ENCODE measurements at places on chromosomes 13 and 19. TPM values are rescaled to one million over a fixed set of nuclear protein-coding genes. Genes with fewer than 3 reads are reported as not detected.
A peak's percentile ranks its signal among the peaks of the same experiment; 100 is the strongest.

- no peak for DNase-seq
Observed at GRCh38 chr19:763869-764268, 13.0 kb downstream of the MISP start.

- DNase-seq: no peak
Observed at GRCh38 chr13:70407486-70407885, 299.2 kb upstream of the KLHL1 start.

DNA sequence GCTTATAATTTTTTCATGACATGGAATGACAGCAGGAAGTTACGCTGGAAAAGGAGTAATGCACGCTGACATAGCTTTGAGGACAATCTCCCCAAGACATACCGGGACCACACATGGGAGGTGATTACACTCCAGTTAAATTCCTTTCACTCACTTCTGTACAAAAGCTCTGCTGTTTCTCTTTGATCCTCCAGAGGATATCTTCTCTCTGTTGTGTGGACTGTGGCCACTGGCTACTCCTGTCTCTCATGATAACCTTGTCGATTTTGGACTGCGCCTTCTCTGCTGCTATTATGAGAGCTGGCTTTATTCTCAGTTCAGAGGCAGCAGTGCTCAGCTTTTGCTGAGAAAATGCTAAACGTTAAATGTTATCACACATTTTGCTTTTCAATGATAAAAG lies 464.6 kb downstream of the FGF9 start:
- no peak for DNase-seq

DNA sequence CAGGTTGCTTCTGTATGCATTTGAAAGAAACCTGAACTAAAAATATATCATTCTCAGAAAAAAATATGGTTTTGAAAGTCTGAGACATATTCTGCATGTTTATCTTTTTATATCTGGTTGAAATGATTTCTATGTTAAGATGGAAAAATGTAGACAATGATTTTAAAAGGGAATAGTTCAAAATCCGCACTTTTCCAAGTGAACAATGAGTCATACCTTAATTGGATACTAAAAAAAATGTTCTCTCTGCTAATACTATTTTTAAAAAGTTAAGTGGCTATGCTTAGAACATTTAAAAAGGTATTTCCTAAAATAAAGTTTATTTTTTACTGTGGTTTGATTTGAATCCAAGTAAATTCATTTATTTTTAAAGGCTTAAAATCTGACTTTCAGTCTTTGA lies 801.4 kb downstream of the SLITRK6 start:
- DNase-seq: no peak

GRCh38 chr13:18996221-18996620 lies 185.4 kb downstream of the TUBA3C start:
- no peak for DNase-seq

Gene TEX29
- total RNA-seq: not detected

DNA sequence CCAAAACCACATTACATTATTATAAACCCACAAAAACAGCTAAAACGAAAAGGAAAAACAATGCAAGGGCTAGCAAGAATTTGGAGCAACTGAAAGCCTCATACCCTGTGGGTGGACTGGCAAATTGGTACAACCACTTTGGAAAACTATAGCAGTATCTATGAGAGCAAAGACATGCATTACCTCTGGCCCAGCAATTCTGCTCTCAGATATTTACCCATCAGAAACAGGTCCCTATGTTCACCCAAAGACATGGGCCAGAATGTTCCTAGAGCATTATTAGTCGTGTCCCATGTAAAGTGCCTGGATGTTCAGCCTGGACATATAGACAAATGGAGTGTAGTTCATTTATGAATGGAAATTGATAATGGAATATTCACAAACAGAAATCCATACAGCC lies 27.9 kb downstream of the POP4 start:
- no peak for DNase-seq

Gene CDX2
- total RNA-seq: not detected

Gene FFAR3
- not detected for total RNA-seq

- no peak for DNase-seq
Observed at GRCh38 chr13:71644579-71644978, 222.4 kb downstream of the DACH1 start.

GRCh38 chr13:27497563-27498230 lies 47.3 kb upstream of the MTIF3 start:
- DNase-seq: no peak

Gene MYBPC2
- total RNA-seq: 48.3 TPM

DNA sequence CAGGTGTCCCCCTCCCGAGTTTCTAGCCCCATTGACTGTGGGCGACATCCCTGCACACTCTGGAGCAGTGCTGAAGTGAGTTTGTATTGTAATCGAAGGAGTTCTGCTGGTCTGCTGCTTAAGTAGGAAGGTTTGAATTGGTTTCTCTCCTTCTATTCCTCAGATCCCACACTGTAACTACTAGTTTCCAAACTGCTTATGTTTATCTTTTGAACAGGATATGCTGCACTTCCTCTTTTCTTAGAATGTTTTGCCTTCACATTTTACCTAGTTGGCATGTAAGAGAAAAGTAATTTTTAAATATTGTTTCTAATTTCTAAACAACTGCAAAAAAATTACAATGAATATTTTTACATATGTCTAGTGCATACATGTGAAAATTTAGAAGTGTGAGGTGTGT lies 511.8 kb downstream of the KLF12 start:
- no peak for DNase-seq

Gene RDH8
- total RNA-seq: not detected

Gene PVR
- not detected for total RNA-seq

GRCh38 chr19:17489392-17490030 lies 19.2 kb downstream of the SLC27A1 start:
- DNase-seq: no peak

DNA sequence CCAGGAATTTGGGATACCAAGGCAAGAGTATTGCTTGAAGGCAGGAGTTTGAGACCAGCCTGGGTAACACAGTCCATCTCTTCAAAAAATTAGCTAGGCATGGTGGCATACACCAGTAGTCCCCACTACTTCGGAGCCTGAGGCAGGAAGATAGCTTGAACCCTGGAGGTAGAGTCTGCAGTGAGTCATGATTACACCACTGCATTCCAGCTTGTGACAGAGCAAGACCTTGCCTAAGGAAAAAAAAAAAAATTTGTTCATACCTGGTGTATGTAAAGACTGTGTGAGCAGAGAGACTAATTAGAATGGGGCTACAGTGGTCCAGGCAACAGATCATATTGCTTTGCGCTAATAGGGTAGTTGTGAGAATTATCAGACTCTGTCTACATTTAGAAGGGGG lies 778.3 kb upstream of the PCDH20 start:
- no peak for DNase-seq

Gene VMAC
- total RNA-seq: 19.8 TPM

Gene IL17D
- total RNA-seq: 1.5 TPM

Gene ADGRE2
- not detected for total RNA-seq

DNA sequence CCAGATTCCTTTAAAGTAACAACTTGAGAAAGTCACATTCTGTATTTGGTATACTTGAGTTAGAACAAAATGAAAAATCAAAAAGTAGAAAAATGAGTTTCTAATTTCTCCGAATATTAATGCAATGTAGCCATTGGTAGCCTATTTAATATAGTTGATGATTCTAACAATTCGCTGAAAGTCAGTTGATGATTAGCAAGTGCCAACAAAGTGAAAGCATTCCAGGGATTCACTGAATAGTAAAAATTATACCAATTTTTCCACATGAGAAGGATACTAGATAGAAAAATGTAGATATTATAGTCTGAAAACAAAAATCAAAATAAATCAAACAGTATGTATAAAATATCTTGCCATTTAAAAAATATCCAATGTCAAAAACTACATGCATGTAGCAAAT lies 117.2 kb downstream of the FREM2 start:
- DNase-seq: no peak

DNA sequence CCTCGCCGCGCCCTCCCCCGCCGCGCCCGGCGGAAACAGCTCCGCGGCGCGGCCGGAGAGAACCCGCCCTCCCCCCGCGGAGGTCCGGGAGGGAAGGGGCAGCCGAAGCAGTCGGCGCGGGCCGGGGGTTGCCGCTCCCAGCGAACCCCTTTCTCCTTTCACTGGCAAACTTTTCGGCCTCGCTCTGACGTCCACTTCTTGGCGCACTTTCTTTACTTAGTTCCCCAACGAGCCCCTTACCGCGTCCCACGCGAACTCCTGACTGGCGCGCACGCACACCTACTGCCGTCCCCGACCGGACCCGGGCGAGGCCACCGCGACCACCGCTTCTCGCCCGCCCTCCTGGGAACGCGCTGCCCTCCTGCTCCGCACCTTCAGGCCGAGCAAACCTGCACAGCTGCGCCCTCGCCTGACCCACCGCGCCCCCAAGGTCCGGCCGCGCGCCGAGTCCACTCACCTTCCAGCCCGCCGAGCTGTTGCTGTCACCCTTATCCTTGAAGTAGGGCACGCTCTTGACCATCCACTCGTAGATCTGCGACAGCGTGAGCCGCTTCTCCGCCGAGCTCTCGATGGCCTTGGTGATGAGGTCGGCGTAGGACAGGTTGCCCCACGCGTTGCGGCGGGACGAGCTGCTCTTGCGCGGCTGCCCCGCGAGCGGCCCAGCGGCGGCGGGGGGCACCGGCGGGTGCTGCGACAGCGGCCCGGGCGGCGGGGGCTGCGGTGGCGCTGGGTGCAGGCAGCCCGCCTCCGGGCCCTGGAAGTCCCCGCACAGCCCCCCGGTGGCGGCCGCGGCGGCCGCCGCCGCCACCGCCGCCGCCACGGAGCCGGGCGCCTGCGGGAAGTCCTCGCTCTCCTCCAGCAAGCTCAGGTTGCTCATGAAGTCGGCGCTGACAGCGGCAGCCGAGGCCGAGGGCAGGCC lies 1.1 kb downstream of the FOXO1 start:
- peak; percentile 75 for DNase-seq

- no peak for DNase-seq
Observed at GRCh38 chr19:40642757-40643305, 41.7 kb downstream of the LTBP4 start.

DNA sequence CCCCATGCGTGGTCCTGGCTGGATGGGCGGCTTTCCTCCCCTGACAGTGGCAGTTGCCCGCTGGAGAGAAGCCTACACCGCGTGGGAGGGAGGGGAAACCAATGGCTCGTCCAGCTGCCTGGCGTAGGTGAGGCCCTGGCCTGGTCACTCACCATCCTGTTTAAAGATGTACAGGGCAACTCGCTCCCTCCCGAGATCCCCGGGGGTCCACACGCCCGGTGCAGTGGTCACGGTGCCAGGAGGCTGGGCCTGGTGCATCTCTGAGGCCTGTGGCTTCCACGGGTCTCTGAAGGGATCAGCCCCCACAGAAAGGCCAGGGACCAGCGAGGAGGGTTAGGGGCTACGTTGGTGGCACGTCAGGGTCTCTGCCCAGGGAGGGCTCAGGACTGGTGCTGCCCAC lies 156.5 kb downstream of the KDM4B start:
- DNase-seq: no peak

- DNase-seq: no peak
Observed at GRCh38 chr19:43780706-43781525, at the start of gene KCNN4. TSS of gene KCNN4 (minus strand) at chr19:43780973. CDS start at chr19:43780861, 112 bp downstream.

- DNase-seq: no peak
Observed at GRCh38 chr19:29088761-29089160, 124.2 kb downstream of the UQCRFS1 start.

Gene EXOC3L2
- not detected for total RNA-seq

Gene DKKL1
- not detected for total RNA-seq

- peak; percentile 96 for DNase-seq
Observed at GRCh38 chr13:50401721-50402465, 386.6 kb downstream of the KCNRG start.

DNA sequence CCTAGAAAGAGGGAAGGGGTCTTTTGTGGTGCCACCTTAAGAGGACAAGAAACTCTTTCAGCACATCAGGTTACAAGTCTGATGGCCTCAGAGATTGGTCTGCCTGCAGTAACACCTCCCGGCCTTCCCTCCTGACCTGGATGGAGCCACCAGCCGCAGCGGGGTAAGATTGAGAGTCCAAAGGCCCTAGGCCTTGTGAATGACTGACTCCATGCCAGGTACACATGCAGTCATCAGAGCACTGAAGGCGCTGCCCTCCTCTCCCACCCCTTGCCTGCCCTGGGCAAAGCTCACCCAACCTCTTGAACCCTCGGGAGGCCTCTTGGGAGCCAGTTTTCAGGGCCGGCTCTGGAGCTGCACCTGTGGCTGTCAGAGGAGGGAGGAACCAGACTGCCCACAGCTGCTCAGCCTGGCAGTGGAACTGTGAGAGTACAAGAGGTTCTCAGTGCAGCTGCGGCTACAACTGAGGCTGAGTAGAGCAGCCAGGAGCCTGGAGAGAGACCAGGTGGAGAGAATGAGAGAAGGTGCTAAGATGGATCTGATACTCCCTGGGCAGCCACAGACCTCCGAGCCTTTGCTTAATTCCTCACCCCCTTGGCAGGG lies 23.8 kb upstream of the C13orf42 start:
- DNase-seq: no peak

DNA sequence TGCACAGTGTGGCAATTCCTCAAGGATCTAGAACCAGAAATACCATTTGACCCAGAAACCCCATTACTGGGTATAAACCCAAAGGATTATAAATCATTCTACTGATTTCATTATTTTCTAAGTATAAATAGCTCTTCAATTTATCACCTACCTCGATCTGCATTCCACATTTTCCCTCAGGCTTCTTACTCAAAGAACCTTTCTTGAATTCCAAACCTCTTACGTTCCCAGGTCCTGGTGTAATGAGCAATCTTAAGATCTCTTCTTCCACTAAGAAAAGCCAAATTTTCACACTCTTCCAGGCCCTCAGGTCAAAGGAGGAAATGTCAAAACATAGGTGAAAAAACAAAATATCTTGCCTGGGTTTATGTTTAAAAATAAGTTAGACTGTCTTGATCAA lies 237.3 kb upstream of the GPC6 start:
- no peak for DNase-seq

DNA sequence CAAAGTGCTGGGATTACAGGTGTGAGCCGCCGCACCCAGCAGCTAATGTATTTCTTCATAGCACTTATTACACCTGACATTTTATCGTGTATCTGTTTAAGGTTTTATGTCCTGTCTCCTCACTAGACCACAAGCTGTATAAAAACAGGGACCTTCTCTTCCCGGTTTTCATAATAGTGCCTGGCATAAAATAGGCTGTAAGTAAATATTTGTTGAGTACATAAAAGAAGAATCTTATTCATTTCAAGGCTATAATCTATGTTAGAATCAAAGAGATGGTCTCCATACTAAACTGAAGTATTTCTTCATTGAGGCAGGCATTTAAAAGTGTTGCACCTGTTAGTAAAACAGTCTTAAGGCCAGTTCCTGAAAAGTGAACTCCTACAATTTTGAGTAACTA lies 194.0 kb downstream of the SHISA2 start:
- DNase-seq: no peak

DNA sequence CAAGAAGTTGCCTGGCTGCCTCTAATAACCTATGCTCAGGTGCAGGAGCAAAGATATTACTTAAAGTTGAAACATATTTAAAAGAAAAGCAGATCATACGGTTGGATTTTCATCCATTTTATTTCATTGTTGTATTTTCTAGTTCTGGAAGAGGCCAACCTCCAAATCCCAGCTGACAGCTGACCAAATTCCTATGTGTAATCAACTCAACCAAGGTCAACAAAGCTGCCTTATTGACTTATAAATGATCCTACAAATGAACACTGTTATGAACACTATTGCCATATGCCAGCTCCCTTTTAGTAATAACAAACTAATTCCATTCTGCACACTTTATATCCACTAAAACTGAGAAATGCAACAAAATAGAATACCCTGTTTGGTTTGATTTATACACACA lies 1537.4 kb downstream of the SLITRK1 start:
- no peak for DNase-seq

GRCh38 chr19:45730368-45731288 lies at the start of gene FBXO46:
TSS of gene FBXO46 (minus strand) at chr19:45730896. CDS start at chr19:45713495, 17,401 bp downstream.
- DNase-seq: peak; percentile 100

All from Karpas-422 (cell line).